ENCODE measurements at places on chromosomes 5 and 9.

- DNase-seq: no peak
Measured at GRCh38 chr5:177546258-177546741, 8.1 kb downstream of the FAM193B start.

DNA sequence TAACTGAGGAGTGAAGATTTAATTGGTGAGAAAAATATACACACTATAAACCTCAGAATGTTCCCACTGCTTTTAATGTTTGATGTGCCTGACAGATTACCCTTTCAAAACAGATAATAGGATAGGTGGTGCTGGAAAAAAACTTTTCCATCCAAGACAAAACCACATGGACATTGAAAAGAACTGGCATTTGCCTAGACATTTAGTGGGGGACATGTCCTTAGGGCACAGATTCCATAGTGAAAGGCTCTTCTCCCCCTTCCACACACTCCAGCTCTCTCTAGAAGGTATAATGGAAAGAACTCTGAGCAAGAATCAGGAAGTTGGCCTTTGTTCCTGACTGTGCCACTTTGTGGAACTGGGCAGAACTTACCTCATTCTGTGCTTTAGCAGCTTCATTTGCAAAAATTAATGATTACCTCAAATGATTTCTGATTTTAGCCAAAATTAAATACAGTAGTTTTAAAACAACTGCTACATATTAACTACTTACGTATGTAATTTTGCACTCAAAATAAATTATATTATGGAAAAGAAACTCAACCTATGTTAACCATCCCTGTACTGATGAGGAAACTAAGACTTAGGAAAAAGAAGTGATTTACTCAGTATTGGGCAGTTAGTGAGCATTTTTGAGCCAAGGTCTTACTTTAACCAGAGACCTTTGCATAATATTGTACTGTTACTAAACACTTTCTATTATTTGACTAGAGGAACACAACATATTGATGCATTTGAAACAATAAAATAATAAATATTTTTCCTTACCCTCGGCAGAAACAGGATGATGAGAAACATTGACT is 43.3 kb downstream of the TMC1 start:
- DNase-seq: no peak

GRCh38 chr9:79912318-79913070 is 340.7 kb downstream of the TLE4 start:
- DNase-seq: no peak

GRCh38 chr9:2479056-2479565 is 142.5 kb upstream of the VLDLR start:
- no peak for DNase-seq

- DNase-seq: no peak
Measured at GRCh38 chr9:89010056-89010455, 18.8 kb downstream of the S1PR3 start.

GRCh38 chr5:41087461-41087860 is 16.3 kb upstream of the MROH2B start:
- no peak for DNase-seq

- DNase-seq: no peak
Measured at GRCh38 chr9:89382026-89382986, 64.0 kb downstream of the SECISBP2 start.

- DNase-seq: no peak
Measured at GRCh38 chr5:87785554-87786335, 373.0 kb upstream of the CCNH start.
